ENCODE measurements at places on chromosomes 7 and 10. TPM values are rescaled to one million over a fixed set of nuclear protein-coding genes. Genes with fewer than 3 reads are reported as not detected.

DNA sequence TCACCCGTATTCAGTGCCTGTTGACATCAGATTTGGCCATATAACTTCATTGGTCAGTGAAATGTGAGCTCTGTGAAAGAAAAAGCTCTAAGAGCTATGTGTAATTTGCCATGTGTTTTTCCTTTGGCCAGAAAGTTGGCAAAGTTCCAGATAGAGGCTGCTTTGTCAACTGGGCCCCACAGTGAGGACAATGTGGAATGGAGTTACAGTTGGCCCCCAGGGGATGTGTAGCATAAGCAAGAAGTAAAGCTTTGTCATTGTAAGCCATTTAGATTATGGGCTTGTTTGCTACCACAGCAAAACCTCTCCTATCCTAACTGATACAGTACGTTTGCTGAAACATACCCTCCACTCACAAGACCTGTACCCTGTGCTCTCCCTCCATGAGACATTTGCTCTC, 119.1 kb upstream of the HABP2 start:
- H3K27ac ChIP-seq = no peak overlapping the region
- no peaks in the 10 kb centered on the region for H3K36me3 ChIP-seq
- H3K4me3 ChIP-seq = no peak overlapping the region
- no peak for DNase-seq

DNA sequence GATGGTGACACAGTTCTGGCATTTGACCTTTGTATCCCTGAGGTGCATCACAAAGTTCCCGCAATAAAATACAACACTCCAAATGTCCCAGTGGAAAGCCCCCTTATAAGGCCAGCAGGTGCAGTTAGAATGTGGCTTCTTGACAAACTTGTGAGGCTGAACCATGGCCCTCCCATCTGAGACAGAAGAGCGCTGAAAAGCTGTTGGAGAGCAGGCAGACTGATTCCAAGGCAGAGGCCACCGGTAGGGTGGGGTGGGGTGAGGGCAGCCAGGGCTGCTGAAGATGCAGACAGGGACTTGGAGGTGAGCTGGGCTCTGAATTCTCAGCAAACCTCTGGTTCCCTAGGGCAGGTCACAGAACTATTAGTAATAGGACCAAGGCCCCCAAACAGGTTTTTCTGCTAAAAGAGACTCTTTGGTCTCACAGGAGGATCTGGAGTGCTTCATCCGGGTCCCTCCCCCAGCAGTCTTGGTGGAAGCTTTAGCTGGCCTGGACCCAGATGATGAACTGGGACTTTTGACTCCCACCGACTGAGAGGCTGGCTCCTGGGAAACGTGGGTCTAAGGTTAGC, 15.6 kb upstream of the CHST3 start:
- no peak overlapping the region for H3K4me3 ChIP-seq
- no peak for DNase-seq
- H3K27me3 ChIP-seq = no peaks in the 10 kb centered on the region
- no peak overlapping the region for H3K27ac ChIP-seq
- H3K4me1 ChIP-seq = no peaks in the 10 kb centered on the region
- no peaks in the 10 kb centered on the region for H3K36me3 ChIP-seq

- no peak for DNase-seq
- H3K27ac ChIP-seq = no peak overlapping the region
- H3K4me1 ChIP-seq = peaks cover 11% of the 10 kb centered on the region
- no peaks in the 10 kb centered on the region for H3K27me3 ChIP-seq
Measured at GRCh38 chr10:59012839-59013238, 163.6 kb upstream of the PHYHIPL start.

Gene ZNF853
- 21.6 TPM for total RNA-seq

DNA sequence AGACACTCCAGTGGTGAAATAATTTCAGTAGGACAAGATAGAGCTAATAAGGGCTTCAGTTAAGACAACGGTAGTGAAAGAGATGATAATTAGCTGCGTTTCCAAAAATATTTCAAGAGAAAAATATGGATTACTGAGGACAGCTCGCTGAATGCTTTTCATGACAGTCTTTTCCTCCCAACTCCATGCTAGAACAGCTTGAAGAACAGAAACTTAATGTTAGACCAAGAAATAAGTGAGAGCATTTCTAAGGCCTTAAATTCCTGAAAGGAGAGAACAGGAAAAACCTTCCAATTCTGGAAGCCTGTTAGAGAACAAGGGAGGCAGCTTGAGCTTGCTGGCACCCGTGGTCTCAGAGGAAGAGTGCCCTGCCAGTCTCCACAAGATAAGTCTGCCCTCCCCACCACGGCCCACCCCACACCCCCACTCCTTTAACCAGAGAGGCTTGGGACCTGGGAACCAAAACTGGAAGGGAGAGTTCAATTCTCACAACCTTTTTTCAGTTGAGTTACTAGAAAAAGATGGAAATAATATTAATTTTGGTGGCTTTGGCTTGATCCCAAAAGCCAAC, 1148.0 kb upstream of the CELF2 start:
- H3K27me3 ChIP-seq = no peaks in the 10 kb centered on the region
- H3K36me3 ChIP-seq = no peaks in the 10 kb centered on the region
- H3K4me3 ChIP-seq = no peak overlapping the region
- H3K4me1 ChIP-seq = no peaks in the 10 kb centered on the region

GRCh38 chr10:43952760-43953159, 304.1 kb upstream of the ZNF32 start:
- H3K4me1 ChIP-seq = no peaks in the 10 kb centered on the region
- H3K4me3 ChIP-seq = no peak overlapping the region
- H3K36me3 ChIP-seq = no peaks in the 10 kb centered on the region
- H3K27me3 ChIP-seq = no peaks in the 10 kb centered on the region

- H3K4me3 ChIP-seq = no peak overlapping the region
- peaks cover 50% of the 10 kb centered on the region for H3K4me1 ChIP-seq
- DNase-seq = no peak
- no peak overlapping the region for H3K27ac ChIP-seq
- no peaks in the 10 kb centered on the region for H3K36me3 ChIP-seq
- H3K27me3 ChIP-seq = no peaks in the 10 kb centered on the region
Measured at GRCh38 chr7:55105952-55106351, 87.1 kb downstream of the EGFR start.

Gene CACNB2
- 36.0 TPM for total RNA-seq

Gene VAX1
- total RNA-seq = not detected

GRCh38 chr10:124544711-124545110, 83.1 kb downstream of the LHPP start:
- H3K27me3 ChIP-seq = no peaks in the 10 kb centered on the region
- DNase-seq = no peak
- H3K4me3 ChIP-seq = no peak overlapping the region
